ENCODE measurements at places on chromosomes 7 and 10. TPM values are rescaled to one million over a fixed set of nuclear protein-coding genes. Genes with fewer than 3 reads are reported as not detected.

SVOPL gene
- total RNA-seq: not detected

SPAG6 gene
- not detected for total RNA-seq

TUBAL3 gene
- total RNA-seq: not detected

TMEM176B gene
- 3.8 TPM for total RNA-seq

SPDYE11 gene
- total RNA-seq: not detected

TRPV5 gene
- not detected for total RNA-seq

LBX1 gene
- not detected for total RNA-seq

IDE gene
- 25.5 TPM for total RNA-seq

RALA gene
- total RNA-seq: 28.3 TPM

PSD gene
- total RNA-seq: 6.3 TPM

OR13A1 gene
- not detected for total RNA-seq

PHKG1 gene
- total RNA-seq: 0.43 TPM

TRIM74 gene
- 0.09 TPM for total RNA-seq

ACTL6B gene
- not detected for total RNA-seq

OPN4 gene
- not detected for total RNA-seq

PDLIM1 gene
- total RNA-seq: 23.5 TPM
